ENCODE measurements at places on chromosomes 12 and 14.
A peak's percentile ranks its signal among the peaks of the same experiment; 100 is the strongest.

DNA sequence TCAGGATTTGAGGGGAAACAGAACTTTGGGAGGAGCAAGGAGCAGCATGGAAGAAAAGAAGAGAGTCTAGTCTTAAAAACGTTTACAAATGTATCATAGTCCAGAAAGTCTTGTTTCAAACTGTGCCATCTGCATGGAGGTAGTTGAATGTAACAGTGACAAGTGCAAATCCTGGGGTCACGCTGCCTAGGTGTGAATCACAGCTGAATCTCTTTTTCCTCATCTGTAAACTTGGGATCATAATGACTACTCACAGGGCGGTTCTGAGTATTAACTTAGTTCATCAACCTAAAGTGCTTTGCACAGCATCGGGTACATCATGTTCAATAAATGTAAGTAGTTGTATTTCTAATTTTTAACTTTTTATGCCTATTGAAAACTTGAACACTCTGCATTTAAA, 208.5 kb downstream of the CHST11 start:
- no peak for DNase-seq

DNA sequence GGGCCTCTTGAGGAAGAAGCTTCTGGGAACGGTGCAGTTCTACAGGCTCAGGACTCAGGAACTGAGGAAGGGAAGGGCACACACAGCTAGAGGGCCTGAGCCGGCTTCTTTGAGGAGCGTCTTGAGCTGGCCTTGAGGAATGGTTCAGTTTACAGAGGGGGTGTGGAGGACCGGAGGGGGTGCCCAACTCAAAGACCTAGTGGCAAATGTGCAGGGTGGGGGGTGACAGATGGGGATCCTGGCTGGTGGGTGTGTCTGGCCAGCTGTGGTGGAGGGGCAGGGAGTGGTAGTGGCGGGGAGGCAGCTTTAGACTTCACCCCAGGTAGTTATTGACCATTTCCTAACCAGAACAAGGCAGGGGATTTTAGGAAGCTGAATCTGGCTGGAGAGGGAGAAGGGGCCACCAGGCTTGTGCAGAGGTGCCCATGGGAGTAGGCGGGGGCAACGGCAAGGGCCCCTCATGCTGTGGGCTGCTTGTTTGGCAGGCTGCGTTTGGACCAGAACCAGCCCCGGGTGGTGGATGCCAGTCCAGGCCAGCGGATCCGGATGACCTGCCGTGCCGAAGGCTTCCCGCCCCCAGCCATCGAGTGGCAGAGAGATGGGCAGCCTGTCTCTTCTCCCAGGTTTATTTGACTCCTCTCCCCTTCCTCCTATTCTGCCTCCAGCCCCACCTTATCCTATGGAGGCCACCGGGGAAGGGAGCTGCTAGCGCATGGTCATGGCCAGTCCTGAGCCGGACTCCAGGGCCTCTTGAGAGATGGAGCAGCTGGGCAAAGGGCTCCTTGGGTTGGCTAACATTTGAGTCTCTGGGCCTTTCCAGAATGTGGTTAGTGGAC, 27.8 kb downstream of the PAPLN start:
- no peak for DNase-seq

DNA sequence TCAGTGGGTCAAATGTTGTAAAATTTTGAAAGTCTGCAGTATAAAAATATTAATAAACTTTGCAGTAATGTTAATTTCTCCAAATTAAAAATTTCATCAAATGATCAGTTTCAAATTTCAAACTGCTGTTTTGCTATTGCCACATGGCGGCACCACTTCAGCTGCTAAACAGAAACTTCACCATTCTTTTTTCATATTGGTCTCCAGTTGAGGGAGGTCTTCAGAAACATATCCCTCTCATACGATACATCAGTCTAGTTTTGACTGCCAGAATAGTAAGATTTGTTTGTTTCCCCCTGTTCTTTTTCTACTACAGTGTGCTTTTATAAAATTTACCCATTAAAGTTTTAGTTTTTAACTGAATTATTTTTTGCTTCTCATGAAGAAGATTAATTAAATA, 4.2 kb upstream of the TRHDE start:
- no peak for DNase-seq

- DNase-seq = no peak
Measured at GRCh38 chr12:104473374-104473983, 16.7 kb downstream of the CHST11 start.

- no peak for DNase-seq
Measured at GRCh38 chr12:106586803-106587684, 4.2 kb downstream of the RFX4 start.

- DNase-seq = no peak
Measured at GRCh38 chr14:94599656-94600004, 12.6 kb upstream of the SERPINA3 start.

DNA sequence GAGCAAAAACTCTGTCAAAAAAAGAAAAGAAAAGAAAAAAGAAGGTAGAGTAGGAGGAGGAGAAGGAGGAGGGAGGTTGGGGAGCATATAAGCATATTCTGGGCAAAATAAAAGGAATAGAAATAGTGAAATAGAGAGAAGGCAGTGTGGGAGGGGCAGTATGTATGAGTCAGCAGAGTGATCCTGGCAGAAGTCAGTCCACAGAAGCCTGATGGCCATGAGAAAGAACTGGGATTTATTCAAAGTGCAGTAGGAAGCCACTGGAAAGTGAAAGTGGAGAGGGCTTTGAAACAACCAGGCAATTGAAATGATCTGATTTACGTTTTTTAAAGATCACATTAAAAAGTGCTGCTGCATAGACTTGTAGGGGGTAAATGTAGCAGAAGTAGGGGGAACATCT, 368.6 kb upstream of the USP15 start:
- no peak for DNase-seq

DNA sequence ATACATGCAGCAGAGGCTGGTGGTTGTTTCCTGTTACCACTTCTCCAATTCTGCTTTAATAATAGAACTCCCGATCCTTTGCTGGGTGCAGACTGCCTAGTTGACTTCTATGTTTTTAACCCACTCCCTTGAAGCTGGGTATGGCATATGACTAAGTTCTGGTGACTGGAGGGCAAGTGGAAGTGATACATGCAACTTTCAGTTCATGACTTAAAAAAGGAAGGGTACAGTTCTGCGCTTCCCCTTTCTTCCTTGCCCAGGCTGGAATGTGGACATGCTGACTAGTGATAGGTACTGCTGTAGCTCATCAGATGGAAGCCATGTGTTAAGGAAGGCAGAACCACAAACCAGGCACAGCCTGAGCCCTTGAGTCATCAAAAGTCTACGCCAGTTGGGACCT, 2.4 kb upstream of the A2M start:
- DNase-seq = no peak

GRCh38 chr14:100359881-100360280, 36.7 kb downstream of the SLC25A47 start:
- DNase-seq = no peak

DNA sequence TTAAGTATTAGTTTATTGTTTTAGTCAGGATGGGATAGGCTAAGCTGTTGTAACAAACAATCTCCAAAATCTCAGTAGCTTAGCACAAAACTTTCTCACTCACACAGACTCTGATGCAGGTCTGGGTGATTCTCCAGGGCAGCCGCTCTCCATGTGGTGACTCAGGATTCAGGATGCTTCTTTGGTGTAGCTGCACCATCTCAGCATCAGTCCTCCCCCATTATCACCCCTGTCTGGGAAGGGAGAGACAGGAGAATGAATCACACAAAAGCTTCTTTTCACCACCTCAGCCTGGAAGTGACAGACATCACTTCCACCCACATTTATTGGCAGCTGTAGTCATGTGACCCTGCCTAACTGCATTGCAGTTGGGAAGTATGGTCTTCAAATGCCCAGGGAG, 142.3 kb downstream of the DICER1 start:
- DNase-seq = no peak

DNA sequence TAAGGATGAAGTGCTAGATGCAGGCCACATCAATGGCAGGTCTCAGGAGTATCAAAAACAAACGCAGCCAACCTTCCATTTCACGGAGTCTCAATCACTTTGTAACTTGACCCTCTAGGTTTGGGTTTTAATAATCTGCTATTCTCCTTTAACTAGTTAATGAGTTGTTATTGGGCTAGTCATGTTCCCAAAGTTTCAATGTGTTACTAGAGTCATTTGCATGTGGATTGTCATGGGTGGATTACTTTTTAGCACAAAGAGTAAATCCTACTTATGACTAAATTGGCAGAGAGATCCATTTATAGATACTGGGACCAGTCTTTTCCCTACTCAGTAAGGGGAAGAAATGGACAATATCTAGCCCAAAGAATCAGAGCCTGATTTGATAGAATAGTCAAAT, 151.0 kb downstream of the BCAT1 start:
- no peak for DNase-seq

DNA sequence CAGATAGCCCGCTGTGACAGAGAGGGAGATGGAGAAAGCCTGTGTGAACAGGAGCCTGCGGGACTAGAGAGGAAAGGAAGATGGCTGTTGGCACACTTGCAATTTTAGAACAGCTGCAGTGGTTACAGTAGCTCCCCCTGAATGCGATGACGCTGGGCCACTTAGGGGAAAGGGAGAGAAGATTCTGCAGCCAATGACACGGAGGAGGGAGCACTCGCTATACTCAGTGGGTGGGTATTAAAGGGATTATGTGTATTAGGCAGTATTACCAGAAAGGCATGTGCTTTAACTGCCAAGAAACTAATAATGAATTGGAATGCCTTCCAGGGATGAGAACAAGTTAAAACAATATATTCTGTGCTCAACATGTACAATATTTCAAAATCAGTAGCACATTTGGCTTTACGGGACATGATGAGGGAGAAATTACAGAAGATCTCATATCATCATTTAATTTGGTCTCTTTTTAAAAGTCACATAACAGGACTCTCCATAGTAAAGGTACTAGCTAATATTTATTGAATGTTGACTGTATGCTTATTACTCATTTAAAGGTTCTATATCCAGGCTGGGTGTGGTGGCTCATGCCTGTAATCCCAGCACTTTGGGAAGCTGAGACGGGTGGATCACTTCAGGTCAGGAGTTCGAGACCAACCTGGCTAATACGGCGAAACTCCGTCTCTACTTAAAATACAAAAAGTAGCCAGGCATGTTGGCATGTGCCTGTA, 35.9 kb upstream of the FOS start:
- peak; percentile 82 for DNase-seq

GRCh38 chr12:102425109-102426039, 55.0 kb downstream of the IGF1 start:
- DNase-seq = no peak

DNA sequence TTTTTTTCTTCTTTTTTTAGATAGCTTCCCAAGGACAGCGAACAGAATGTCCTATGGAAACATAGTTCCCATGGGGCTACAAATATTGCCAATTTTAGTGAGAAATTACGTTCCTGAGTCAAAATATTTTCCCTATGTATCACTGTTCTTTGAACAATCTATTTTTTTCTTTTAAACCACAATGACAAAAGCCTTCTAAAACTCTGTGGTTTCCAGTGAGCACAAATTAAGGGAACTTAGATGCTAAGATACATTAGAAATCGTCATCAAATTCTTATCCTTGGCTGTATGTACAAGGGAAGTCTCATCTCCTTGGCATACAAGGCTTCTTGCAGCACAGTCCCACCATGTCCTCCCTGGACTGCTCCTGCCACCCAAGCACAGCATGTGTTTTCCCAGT, 17.9 kb downstream of the CPM start:
- no peak for DNase-seq

GRCh38 chr14:38775986-38776385, 327.0 kb downstream of the SEC23A start:
- DNase-seq = no peak

- no peak for DNase-seq
Measured at GRCh38 chr12:12885096-12885792, 6.1 kb upstream of the GPRC5A start.

DNA sequence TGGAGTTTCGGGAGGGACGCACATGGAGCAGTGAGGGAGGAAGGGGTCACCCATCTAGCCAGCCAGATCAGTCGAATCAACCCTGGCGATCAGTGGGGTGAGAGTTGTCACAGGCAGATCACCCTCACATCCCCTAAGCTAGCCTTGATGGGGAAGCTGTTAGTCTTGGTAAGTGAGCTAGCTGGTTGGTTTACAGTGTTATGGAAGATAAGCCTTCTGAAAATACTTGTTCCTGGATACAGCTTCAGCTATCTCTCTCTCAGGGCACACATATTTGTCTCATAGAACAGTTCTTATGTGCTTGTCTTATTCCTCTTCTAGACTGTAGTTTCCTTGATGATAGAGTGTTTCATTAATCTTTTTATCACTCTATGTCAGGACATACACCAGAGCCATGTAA, 26.2 kb upstream of the MANSC4 start:
- no peak for DNase-seq

Data from left forelimb (tissue), 1 donor.